ENCODE measurements at places on chromosomes 2 and 18.

DNA sequence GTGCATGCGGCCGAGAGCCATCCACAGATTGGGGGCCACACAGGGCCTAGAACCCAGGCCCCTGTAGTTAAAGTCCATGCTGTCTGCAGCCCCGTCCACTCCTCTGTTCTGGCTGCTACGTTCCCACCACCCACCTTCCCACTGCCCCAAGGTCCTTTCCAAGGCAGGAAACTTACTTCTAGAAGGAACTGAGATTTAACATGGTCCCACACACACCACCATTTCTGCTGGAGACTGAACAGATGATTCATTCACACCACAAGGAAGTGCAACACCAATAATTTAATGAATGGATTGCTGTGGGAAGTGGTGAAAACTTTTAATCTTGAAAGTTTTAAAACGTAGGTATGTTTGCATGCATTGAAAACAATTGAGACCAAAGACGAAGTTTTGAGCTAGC, 95.2 kb downstream of the LBH start:
- no peak for DNase-seq

DNA sequence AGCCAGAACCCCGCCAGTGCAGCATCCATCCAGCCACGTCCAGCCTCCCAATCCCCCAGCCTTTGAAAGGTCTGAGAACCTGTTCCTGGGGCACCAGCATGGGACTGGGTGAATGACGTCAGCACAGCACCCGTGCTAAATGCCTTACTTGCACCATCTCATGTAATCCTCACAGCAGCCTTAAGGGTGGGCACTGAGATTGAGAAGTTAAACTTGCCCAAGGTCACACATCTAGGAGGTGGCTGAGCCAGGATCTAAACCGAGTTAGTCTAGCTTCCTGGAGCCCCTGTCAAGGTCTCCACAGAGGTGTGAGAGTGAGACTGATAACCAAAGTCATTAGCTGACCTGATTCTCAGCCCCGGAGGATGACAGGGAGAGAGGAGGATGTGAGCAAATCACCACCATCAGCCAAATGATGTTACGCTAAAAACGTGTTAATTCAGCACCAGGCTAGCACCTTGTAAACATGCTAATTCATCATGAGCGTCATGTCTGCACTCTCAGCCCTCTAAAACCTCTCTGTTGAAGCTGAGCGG, 4.6 kb downstream of the CD8A start:
- no peak for DNase-seq

DNA sequence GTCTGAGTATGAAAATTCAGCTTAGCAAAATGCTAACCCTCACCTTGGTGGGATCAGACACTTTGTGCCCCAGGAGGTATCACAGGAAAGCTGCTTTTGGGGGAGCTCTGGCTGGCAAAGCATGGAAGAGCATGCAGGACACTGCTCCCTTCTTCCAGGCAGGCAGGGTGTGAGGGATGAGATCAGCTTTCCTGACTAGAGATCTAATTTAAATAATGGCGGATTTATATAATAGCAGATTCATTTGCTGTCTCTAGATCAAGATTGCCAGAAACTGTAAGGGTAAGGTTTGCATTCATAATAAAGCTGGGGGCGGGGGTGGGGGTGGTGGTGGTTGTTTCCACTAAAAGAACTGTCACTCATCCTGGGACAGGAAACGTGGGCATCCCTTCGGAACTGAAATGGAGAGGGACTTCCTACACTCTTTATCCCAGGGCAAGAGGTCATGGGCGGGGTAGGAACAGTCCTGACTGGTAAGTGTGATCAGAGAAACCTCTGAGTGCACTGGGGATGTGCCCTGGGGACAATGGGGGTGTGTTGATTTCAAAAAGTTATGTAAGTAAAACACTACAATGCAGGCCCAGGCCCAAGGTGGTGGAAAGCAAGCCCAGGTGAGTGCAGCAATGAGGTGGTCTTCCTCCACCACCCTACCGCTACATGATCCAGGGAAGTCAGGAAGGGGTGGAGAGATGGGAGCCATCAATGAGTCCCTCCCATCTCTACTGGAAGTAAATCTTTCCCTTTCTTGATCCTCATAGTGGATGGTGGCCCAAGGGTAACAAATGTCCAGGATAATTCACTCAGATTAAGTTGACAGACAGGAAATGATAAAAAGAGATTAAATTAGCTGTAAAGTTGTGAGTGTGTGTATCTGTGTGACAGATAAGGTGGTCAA, 171.4 kb upstream of the SERPINE2 start:
- no peak for DNase-seq

DNA sequence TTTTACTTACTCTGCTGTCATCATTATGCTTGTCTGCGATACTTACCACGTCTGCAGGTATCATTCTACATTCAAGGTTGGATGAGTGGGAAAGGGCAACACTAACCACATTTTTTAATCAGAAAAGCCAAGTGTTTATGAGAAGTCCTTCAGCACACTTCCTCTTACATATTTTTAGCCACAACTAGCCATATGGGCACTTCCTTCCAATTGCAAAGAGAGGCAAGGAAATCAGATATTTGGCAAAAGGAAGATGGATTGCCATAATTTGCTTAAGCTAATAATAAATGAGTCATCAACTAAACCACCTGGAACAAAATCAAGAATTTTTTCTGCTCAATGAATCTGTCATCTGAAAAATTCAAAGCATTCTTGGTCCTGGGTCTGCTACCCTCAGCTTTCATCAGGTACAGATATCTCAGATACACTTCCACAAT, 16.7 kb upstream of the MRO start:
- DNase-seq: no peak

DNA sequence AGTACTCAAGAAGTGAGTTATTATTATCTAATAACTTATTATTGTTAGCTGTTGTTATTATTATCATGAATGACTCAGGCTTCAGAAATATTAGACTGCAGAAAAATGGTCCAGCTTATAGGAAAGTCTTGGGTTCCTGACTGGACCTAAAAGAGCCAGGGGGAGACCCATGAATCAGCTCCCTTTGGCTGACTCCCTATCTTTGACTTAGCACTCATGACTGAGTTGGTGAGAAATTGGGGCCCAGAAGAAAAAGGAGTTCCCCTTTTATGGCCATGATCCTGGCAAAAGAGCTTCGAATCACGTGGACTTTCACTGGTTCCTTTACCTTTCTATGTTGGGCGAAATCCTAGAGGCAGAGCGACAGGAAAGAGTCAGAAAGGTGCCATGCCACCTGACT, 145.8 kb downstream of the MYO3B start:
- DNase-seq: no peak

- no peak for DNase-seq
These were observed 28.9 kb upstream of the HDAC4 start for GRCh38 chr2:239429473-239430350.

DNA sequence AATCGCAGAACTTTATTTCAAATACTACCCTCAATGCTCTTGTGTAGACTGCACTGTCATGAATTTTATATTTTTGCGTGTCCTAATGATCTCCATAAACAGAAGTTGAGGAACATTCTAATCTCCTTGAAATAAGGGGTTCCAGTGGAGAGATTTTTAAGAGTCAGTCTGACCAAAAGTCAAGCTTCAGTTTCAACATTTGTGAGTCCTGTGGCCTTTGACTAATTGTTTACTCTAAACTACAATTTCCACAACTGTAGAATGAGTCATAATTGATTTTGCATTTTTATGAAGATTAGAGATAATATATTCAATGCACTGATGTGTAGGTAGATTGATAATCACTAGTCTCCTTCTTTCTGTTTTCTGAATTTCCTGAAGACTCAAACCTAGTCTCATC, 720.3 kb upstream of the ID2 start:
- DNase-seq: no peak

- DNase-seq: no peak
These were observed 455.0 kb upstream of the ST6GAL2 start for GRCh38 chr2:107340955-107341354.

GRCh38 chr2:95392730-95393455, 9.6 kb upstream of the FAHD2A start:
- no peak for DNase-seq

DNA sequence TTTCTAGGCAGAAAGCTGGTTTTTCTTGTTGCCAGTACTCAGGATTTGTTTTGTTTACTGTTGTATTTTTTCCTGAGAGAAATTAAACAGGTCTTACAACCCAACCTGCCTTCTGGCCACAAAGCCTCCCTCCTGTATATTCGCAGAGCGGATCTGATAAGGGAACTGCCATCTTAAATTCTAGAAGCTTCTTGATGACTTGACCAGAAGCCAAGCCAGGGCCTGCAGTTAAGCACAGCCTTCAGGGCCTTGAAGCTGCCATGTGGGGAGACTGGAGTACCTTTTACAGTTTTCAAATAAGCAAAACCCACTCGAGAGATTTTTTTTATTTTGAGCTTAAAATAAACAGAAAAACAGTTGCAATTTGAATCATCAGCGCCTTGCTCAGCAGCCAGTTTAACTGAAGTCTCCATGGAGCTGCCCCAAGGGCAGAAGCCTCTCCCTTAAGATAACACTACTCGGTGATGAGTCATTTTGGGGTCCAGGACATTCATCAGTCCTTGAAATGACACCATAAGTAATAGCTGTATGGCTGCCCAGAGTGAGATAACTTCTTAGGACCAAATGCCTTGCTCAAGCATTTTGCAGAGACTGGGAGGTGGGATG, 51.5 kb upstream of the PHLPP1 start:
- no peak for DNase-seq

- no peak for DNase-seq
These were observed 161.7 kb upstream of the NABP1 start for GRCh38 chr2:191516260-191516659.

DNA sequence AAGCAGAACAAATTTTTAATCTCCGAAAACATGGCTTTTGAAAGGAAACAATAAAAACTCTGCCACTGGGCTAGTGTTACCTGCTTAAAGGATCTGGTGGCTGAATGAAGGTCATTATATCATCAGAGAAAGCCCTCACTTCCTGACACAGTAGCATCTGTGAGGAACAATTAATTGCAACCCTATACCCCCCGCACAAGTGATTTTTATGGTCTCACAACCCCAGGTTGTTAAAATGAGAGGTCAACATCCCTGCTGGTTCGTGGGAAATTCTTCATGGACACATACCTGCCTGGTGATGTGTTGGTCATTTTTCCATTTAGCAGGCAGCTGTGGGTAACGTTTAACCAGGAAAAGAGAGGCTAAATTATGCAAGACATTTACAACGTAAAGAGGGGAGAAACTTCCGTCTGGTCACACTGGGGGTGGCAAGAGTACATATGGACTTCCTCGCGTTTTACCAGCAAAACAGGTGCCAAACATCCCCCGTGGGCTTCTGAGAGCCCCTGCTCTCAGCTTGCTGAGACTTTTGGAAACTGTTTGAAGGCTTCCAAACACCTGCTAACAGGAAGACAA, 29.2 kb downstream of the NIFK start:
- no peak for DNase-seq

DNA sequence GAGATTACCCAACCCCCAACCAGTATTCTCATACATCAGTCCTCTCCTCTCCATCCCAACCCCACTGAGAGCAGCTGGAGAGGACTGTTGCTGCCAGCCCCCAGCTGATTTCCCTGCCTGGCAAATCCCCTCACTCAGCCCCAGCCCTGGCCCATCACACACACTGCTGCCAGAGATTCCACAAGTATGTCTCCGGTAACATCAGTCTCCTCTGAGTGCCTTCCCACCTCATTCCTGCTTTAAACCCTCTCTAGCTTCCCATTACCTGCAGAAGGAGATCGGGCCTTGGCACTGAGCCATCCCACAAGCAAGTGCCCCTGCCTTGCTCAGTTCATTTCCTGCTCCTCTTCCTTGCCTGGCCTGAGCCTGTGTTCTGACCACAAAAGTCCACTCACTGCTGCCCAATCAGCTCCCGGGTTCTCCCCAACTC, 50.6 kb upstream of the ZFP36L2 start:
- no peak for DNase-seq

GRCh38 chr2:68774569-68775271, 40.1 kb downstream of the ARHGAP25 start:
- no peak for DNase-seq

- DNase-seq: no peak
These were observed 229.2 kb upstream of the RGPD4 start for GRCh38 chr2:107597507-107597906.

GRCh38 chr18:13831864-13832508, 8.0 kb downstream of the MC5R start:
- no peak for DNase-seq

DNA sequence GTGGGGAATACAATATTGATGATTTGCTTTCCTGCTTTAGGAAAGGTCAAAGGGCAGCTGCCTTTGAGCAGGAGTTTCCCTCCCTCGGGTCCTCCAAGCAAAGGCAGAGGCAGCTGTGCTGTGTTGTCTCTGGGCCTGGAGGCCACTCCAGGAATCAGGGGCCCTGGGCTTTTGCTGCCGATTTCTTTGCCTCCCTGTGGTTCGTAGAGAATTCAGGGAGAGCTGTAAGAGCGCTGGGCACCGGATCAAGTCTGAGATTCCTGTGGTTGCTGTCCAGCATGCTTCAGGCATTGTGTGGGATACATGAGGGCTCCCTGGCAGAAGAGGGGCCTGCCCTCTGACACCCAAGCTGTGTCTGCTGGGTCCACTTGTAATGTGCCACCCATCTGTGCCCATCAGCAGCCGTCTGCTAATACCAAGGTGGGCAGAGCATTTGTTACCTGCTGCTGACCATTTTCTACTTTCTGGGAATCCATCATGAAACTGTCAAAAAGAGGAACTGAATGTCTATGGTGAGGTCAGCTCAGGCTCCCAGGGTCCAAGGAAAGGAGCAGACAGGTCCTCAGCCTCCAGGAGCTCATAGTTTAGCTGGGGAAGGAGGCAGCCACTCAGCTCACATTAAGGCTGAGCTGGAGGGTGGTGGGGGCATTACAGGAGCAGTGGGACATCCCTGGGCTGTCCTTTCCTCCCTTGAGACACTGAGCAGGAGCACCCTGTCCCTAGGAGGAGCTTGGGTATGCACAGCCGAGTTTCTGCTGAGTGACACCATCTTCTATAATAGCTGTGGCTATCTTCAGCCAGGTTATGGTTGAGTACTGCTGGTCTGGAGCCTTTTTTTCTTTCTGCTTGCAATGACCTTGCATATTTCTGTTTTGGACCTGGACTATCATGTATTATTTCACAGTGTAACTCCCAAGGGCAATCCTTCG, 68.5 kb downstream of the CTIF start:
- no peak for DNase-seq

- DNase-seq: no peak
These were observed 503 bp downstream of the ZNF513 start for GRCh38 chr2:27379836-27380625.

- no peak for DNase-seq
These were observed 25.8 kb upstream of the CABYR start for GRCh38 chr18:24112874-24113615.

- DNase-seq: no peak
These were observed 168.7 kb downstream of the TCF4 start for GRCh38 chr18:55419132-55419946.
